ENCODE measurements at places on chromosomes 3 and 15.
A peak's percentile ranks its signal among the peaks of the same experiment; 100 is the strongest.

- no peak for DNase-seq
Measured at GRCh38 chr3:39099738-39100499, 7.5 kb downstream of the GORASP1 start.

- DNase-seq = no peak
Measured at GRCh38 chr3:98188545-98188944, 22.0 kb downstream of the OR5H15 start.

- no peak for DNase-seq
Measured at GRCh38 chr15:71802770-71803169, 7.6 kb upstream of the NR2E3 start.

DNA sequence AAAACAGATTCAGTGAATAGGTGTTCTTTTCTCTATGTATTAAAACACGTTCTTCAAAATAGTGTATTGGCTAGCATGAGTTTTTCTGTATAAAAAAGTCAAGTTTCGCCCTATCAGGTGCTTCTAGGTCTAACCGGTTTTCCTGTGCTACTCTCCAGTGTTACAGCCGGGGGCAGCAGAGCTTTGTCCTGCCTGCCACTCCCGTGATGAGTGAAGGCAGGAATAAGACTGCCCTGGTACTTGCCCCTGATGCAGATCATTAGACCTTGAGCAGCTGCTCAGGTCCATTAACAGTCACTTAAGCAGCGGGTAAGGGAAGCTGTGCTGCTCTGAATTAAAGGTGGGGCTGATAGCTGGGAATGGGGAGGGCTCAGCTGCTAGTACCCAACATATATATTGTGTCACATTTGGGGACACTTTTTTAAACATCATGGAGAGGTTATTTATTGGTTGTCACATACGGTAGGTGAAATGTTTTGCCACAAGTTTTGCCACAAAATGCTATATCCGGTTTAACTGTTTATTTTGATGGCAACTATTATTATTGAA lies 1.3 kb upstream of the UNC13C start:
- no peak for DNase-seq

GRCh38 chr3:90044084-90044816 lies 936.8 kb downstream of the EPHA3 start:
- DNase-seq = no peak

- peak; percentile 89 for DNase-seq
Measured at GRCh38 chr3:58260261-58260731, 22.7 kb downstream of the ABHD6 start.

GRCh38 chr3:159928071-159928491 lies 60.6 kb upstream of the IL12A start:
- peak; percentile 38 for DNase-seq

DNA sequence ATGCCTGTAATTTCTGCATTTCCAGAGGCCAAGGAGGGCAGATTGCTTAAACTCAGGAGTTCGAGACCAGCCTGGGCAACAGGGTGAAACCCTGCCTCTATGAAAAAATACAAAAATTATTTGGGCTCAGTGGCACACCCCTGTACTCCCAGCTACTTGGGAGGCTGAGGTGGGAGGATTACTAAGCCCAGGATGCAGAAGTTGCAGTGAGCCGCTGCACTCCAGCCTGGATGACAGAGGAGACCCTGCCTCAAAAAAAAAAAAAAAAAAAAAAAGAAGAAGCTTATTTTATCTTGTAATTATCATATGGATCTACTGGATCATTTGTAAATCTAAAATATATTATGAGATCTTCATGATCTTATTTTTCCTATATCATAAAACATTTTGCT lies 84.1 kb downstream of the PPCDC start:
- no peak for DNase-seq

GRCh38 chr3:51375136-51375535 lies 10.0 kb upstream of the MANF start:
- no peak for DNase-seq

GRCh38 chr3:9119331-9119730 lies 130.1 kb downstream of the SRGAP3 start:
- no peak for DNase-seq

DNA sequence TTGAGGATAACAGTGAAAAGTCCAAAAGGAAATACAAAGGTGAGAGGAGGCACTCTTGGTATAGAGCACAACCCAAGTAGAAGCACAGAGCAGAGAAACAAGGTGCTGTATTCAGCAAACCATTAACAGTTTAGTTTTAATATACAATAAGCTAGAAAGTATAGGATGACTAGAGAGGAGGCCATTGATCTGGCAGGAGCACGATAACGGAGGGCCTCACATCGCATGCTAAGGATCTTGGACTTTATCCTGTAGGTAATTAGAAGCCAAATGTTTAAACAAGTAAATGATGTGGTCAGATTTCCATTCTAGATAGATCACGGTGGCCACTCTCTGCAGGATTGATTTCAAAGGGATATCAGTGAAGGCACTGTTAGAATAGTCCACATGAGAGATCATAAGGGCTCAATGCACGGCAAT lies 935.0 kb downstream of the ROBO1 start:
- DNase-seq = no peak

DNA sequence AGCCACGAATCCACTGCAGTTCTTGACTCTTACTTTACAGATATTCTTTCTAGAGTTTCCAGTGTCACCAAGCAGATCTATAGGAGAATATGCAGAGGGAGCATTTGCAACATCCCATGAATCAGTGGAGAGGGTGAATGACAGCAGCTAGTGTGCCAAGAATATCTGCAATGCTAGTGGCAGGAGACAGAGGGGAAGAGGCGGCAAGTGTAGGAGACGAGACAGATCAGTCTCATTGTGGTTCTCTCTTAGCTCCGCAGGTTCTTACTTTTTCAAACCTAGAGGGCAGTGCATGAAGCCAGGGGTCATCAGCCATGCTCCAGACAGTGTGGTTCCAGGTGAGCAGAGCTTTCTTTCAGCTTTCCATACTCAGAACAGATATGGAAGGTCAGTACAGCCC lies 744 bp downstream of the ZNF619 start:
- no peak for DNase-seq

GRCh38 chr3:13002398-13003124 lies 70.7 kb downstream of the IQSEC1 start:
- DNase-seq = no peak

DNA sequence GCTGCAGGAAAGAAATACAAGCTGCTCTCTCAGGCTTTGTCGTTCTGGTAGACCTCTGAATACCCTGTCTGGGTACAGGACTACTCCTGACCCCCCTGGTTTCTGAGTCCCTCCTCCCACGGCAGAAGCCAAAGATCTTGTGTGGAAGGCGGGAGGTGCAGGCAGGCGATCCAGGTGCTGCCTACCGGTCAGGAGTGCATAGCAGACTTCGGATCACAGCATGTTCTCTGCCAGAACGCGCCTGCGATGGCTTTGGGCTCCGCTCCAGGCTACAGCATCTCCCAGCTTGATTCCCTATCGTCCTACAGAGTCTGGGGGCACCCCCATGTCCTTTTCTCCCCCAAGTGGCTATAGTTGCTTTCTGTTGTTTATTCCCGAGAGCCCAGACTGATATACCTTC lies 2.5 kb upstream of the CFAP100 start:
- no peak for DNase-seq

DNA sequence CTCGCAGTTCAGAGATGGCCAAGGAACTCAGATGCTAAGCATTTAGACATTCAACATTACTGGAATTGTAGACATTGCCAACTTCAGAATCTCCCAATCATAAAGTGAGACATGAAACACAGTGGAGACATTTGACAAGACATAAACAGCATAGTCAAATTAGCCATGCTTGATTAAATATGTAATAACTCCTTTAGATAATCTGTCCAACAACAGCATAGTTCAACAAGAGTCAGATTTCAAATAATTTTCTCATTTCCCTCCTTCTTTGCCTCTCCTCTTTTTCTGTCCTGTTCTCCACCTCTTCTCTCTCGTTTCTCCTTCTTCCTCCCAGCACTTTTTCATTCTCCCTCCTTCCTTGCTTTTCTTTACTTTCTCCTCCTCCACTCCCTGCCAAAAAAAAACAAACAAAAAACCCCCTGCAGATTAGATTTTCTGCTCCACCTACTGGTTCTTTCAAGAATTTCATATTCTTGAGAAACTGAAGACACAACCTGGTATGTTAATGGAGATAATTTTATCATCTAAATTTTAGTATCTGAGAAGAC lies 20.2 kb downstream of the CPOX start:
- DNase-seq = no peak

GRCh38 chr3:38382506-38383080 lies 36.0 kb downstream of the XYLB start:
- DNase-seq = no peak

DNA sequence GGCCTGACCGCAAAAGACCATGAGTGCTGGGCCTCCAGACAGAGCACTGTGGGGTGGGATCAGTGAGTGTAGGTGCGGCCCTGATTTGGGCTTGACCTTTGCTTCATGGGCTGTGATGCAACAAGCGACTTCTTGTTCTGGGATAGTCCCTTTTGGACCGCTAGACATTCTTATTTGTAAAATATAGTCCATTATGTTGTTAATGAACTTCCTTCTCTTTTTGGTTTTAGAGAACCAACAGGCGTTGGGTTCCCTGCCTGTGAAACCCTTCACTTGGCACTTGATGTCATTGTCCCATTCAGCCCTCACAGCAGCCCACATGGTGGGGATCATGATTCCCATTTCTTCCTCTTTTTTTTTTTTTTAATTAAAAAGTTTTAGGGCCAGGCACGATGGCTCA lies 15.8 kb upstream of the TRH start:
- DNase-seq = no peak

DNA sequence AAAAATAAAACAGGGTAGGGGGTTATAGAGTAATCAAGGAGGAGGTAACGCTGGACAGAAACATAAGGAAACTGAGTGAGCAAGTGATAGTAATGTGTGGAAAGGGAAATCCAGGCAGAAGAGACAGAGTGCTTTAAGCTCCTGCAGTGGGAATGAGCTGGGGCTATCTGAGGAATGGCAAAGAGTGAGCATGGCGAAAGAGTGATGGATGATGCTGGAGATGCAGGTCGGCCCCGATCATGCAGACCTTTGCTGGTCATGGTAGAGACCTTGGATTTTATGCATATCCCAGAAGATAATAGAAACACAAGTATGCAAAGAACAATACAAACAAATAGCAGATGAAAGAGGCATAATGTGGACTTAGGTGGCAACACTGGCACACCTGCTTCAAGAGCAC lies 26.0 kb upstream of the ACAP2 start:
- DNase-seq = no peak

DNA sequence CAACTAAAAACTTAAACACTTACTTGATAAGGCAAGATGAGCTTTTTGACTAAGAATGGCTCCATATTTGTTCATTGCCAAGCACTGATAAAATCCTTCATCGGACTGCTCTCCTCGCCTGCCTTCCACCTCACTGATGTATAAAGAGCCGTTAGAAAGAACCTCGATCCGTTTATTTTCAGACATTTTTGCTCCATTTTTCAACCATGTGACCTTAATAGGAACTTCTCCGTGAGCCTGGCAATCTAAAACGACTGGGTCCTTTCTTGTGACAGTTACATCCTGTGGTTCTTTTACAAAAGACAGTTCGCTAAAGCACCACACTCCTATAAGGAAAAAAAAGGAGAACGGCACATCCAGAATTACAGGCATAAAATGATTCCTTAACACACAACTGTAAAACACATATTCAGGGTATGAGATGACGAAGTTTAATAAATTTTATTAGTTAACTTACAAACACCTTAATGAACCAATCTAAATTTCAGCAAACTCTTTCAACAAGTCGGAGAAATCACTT lies 2.5 kb downstream of the PRTG start:
- DNase-seq = no peak

DNA sequence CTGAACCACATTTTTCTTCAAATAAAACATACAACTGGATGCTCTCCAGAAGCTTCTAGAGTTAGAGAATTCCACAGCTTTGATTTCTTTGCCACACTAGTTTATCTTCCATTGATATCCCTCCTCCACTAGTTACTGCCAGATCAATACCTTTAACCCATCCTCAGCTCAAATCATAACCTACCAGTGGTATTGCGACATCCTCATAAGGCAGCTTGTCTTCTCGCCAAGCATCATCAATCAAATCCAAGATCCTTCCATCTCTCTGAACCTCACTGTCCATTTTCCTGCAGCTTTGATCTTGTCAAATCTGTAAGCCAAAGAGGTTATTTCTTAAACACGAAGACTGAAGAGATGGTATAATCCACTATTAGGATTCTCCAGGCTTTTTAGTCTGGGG lies 3.2 kb downstream of the ANAPC13 start:
- no peak for DNase-seq

- DNase-seq = peak; percentile 15
Measured at GRCh38 chr15:90650117-90650955, 66.8 kb upstream of the BLM start.

DNA sequence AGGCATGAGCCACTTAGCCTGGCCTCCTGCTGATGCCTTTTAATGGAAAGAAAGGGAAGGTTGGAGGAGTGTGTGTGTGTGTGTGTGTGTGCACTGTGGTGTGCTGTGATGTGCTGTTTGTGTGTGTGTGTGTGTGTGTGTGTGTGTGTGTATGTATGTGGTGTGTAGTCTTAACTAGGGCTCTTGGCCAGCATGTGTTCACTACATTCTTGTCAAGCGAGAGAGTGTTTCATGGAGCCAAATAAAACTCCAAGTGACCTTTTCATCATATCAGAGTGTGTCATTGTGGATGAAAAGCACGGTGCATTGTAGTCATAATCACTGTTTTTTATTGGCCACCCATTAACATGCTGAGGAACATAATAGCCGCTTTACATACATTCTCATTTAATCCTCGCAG lies 30.8 kb upstream of the BHLHE40 start:
- DNase-seq = peak; percentile 42

DNA sequence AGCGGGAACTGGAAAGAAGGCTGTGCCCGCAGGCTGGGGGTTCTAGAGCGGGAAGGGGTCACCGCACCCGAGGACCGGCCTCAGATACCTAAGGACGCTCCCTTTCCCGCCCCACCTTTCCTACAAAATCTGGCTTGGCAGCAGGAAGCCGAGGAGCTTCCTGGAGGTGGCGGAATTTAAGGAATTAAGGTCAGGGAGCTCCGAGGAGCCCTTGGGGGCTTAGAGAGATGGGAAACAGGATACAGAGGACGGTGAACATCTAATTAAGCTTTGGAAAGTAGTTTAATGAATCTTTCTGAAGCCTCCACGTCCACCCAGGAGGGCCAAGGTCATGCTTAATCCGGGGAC lies 507 bp upstream of the AP3B2 start:
- no peak for DNase-seq
